DMS153 (cell line): ENCODE measurements at places on chromosomes 6 and 20.

GRCh38 chr20:17856837-17857605 lies 111.6 kb downstream of the SNX5 start:
- DNase-seq = no peak

GRCh38 chr6:129031051-129031599 lies 148.2 kb downstream of the LAMA2 start:
- no peak for DNase-seq

DNA sequence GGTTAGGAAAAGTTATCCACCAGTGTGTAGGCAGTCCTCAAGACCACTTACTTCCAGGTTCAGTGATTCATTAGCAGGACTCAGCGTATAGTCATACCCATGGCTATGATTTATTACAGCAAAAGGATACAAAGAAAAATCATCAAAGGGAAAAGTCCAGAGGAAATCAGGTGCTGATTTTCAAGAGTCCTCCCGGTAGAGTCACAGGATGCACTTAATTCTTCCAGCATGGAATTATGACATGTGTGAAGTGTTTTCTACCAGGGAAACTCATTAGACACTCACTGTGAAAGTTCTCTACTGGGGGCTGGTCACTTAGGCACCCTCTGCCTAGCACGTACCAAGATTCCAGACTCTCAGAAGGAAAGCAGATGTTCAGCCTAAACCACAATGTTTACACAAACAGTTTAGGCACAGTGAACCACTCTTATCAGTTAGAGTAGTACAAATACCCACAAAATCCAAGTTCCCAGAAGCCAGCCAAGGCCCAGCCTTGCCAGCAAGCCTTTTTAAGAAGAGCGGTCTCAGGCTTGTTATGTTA lies 10.2 kb downstream of the WFDC3 start:
- DNase-seq = peak; percentile 7

- DNase-seq = no peak
Observed at GRCh38 chr6:159097256-159097655, 52.5 kb upstream of the TAGAP start.

DNA sequence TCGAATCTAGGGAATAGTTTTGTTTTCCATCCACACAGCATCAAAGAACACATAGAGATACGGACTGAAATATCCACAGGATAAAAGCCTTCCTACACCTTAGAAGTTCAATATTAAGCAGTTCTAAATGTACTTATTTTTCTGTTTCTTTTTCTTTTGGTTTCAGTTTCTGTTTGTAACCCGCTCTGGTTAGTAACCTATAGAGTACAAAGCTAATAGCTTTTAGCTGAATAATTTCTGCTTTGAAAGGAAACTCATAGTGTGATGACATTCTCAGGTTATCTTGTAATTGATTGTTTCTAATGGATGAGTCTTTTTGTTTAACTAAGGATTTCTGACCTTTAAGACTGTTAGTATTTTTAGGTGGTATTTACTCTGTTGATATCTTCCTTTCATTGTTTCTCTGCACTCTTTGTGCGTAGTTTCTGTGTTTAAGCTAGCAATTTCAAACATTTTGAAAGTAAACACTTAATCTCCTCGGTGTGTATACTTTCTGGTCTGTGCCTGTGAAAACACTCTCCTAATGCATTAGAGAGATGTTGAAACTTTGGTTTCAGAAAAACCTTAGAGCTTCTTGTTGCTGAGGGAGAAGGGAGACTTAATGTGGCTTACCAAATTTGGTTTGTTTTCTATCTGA lies 385.5 kb downstream of the HDGFL1 start:
- DNase-seq = no peak

DNA sequence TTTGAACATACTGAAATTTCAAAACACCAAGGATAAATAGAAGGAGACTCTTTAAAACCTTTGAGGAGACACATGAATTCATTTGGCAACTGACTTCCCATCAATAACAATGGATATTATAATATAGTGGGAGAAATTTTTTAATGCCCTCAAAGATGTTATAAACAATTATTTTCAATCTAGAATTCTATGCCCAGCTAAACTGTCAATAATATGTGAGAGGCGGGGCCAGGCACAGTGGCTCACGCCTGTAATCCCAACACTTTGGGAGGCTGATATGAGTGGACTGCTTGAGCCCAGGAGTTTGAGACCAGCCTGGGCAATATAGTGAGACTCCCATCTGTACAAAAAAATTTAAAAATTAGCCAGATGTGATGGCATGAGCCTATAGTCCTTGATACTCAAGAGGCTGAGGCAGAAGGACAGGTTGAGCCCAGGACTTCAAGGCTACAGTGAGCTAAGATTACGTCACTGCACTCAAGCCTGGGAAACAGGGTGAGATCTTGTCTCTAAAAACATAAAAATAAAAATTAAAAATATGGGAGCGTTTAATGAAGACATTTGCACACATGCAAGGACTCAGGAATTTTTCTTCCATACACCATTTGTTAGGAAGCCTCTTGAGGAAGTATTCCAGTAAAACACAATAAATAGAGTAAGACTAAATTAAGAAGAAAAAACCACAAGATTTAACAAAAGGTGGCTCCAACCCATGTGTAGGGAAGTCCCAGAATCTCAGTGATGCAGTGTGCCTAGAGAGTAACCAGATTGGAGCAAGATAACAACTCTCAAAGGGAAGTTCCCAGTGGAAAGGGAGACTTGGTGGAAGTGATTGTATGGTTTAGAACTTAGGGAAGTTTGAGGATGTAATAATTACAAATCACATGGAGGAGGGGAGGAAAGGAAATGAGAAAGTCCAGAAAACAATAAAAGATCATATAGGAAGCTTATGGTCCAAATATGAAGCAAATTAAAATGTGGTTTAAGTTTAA lies 26.3 kb upstream of the ETV7 start:
- DNase-seq = no peak

- no peak for DNase-seq
Observed at GRCh38 chr20:51196991-51197651, 174.2 kb upstream of the KCNG1 start.

DNA sequence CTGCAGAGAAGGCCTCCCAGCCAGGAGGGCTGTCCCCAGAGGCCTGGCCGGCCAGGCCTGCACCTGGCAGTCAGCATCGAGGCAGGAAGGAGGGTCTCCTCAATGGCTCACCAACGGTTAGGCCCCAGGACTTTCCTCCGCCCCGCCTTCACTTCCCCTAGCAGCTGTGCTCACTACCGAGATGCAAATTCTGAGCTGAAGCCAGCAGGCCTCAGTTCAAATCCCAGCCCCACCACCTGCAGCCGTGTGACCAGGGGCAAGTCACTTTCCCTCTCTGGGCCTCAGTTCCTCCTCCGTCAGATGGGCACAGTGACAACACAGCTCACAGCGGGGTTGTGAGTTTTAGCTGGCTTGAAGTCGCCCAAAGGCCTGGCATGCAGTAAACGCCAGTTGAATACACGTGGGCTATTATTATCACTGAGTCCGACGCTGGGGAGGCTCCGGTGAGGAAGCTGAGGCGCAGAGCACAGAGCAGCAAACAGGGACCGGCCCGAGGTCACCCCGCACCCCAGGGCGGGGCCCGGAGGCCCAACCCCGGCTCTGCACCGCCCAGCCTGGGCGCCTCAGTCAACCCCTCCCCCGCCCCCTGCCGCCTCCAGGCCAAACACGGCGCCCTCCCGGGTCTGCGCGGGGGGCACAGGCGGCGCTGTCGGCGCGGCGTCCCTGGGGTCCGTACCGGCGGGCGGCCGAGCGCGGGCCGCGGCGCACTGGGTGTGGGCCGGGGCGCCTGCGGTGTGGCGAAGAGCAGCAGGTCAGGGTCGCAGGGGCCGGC lies 671 bp downstream of the E2F1 start:
- peak; percentile 51 for DNase-seq

DNA sequence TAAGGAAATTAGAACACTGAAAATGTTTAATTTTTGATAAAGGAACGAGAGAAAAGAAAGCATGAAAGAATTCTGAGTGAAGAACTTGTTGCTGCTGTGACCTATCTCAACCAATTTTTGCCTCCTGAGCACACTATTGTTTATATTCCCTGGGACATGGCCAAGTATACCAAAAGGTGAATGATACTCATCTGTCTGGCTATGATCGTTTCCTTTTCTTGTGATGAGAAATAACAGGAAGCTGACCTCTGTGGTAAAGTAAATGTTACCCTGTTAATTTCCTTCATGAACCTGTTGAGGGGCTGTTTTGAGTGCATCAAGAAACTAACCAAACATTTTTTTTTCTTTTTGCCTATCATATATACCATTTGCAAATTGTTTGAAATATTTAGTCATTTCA lies 69.1 kb downstream of the FIG4 start:
- peak; percentile 36 for DNase-seq

DNA sequence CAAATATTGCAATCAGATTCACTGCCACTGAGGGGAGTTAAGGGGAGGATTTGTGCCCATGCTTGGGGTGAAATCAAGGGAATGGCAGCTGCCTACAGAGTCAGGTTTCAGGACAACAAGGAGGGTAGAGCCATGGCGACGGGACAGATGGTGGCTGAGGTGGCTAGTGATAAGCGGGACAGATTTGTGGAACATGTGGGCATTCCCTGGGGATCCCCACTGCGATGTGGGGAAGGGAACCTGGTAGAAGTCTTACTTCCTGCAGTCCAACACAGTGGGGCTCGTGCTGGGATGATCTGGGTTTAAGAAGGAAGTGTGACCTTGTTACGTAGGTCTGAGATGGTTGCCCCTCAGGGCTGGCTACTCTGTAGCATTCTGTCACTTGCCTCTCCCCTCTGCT lies 292.0 kb upstream of the JARID2 start:
- DNase-seq = no peak

DNA sequence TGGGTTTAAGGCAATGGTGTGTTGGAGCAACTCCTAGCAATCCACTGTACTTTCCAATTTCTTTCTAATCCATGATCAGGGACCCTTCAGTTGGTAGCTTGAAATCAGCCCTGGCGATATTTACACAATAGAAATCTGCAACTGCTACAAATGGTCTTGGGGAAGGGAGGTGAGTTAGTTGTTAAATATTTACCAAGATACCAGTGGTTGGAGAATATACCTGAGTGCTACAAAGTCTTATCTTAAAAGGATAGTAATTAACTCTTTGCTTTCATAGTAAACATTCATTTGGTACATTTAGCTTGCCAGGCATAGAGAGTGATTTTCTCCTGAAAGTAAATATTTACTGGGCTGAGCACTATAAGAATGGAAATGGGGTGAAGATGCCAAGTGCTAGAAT lies 568.2 kb downstream of the BCKDHB start:
- no peak for DNase-seq

- DNase-seq = no peak
Observed at GRCh38 chr6:704046-704445, 11.1 kb upstream of the EXOC2 start.

DNA sequence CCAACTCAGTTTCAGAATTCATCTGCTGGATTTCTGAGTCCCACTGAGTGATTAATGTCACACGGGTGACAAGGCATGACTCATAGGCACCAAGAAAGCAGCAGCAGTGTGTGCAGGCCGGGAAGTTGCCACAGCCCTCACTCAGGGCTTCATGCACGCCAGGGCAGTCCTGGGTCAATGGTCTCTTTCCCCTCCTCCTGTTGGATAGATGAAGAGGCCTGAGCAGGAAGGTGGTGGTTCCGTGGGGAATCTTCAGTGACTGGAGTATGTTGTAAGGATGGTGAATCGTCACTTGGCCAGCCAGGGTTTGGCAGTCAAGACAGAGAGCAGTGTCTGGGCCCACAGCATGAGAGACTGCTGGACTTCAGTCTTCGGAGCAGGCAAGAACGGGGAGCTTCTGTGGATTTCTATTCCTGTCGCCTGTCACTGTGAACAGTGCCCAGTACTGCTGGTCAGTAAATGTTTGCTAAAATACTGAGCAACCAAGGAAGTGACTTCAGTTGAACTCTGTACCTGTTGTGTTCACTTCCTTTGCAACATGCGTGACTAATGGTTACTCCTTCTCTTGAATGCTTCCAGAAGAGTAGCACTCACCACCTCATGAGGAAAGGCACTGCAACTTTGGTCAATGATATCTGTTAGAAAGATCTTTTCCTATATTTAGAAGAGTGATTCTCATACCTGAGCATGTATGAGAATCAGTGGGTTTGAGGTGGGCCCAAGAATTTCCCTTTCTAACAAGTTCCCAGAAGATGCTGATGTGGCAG lies 62.0 kb upstream of the CD93 start:
- DNase-seq = no peak

GRCh38 chr6:92050216-92050615 lies 1369.1 kb downstream of the EPHA7 start:
- no peak for DNase-seq

DNA sequence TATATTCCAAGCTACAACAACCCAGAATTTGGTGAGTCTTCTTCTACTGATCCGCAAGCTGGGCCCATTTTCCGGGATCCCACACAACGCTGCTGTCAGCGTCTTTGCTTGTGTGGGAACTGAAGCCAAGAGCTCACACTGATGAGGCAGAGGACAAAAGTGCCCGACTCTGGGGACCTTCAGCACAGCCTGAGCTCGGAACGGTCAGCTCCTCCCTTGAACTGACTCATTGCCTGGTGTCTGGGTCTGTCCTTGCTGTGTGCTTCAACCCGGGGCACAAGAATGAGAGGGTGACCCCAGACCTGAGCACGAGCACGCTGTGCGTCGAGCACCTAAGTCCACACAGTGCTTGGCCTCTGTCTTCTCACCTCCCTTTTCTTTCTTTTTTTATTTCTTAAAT lies 33.5 kb downstream of the DACT2 start:
- no peak for DNase-seq

DNA sequence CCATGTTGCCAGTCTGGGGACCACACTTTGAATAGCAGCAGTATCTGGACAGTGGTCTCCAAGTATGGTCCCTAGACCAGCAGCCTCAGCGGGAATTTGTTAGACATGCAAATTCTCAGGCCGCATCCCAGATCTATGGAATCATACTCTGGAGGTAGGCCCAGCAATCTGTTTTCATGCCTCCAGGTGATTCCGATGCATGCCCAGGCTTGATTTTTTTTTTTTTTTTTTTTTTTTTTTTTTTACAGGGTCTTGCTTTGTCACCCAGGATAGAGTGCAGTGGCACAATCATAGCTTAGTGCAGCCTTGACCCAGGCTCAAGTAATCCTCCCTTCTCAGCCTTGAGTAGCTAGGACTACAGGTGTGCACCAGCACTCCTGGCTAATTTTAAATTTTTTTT lies 682 bp upstream of the SLA2 start:
- no peak for DNase-seq

DNA sequence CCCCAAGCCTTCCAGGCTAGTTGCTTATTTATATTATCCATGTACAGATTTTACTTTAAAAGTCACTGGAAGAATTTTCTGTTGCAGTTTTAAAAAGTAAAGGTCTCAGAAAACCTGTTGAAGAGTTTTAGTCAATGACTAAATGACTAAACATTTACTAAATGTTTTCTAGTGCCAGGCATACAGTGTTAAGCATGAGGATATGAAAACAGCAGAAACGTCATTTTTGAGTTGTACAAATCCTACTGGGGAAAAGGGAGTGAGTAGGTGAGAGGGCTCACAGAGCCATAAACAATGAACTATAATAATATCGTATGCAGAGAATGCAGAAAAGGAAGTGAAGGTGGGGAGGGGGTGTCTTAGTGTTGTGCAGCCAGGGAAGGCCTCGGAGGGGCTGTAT lies 66.3 kb downstream of the MAN1A1 start:
- DNase-seq = no peak

- no peak for DNase-seq
Observed at GRCh38 chr6:145626857-145627256, 108.5 kb downstream of the EPM2A start.

GRCh38 chr6:89258912-89259311 lies 41.8 kb upstream of the GABRR1 start:
- DNase-seq = no peak

- DNase-seq = no peak
Observed at GRCh38 chr20:49024220-49024619, 21.9 kb upstream of the CSE1L start.

GRCh38 chr6:116210750-116211425 lies 43.0 kb downstream of the TSPYL4 start:
- DNase-seq = no peak

GRCh38 chr6:42043787-42044475 lies 6.4 kb upstream of the TAF8 start:
- peak; percentile 54 for DNase-seq
